Activated CD4-positive, CD25-positive, alpha-beta regulatory T cell (primary cell): ENCODE measurements at places on chromosomes 7 and 10.
A peak's percentile ranks its signal among the peaks of the same experiment; 100 is the strongest.

DNA sequence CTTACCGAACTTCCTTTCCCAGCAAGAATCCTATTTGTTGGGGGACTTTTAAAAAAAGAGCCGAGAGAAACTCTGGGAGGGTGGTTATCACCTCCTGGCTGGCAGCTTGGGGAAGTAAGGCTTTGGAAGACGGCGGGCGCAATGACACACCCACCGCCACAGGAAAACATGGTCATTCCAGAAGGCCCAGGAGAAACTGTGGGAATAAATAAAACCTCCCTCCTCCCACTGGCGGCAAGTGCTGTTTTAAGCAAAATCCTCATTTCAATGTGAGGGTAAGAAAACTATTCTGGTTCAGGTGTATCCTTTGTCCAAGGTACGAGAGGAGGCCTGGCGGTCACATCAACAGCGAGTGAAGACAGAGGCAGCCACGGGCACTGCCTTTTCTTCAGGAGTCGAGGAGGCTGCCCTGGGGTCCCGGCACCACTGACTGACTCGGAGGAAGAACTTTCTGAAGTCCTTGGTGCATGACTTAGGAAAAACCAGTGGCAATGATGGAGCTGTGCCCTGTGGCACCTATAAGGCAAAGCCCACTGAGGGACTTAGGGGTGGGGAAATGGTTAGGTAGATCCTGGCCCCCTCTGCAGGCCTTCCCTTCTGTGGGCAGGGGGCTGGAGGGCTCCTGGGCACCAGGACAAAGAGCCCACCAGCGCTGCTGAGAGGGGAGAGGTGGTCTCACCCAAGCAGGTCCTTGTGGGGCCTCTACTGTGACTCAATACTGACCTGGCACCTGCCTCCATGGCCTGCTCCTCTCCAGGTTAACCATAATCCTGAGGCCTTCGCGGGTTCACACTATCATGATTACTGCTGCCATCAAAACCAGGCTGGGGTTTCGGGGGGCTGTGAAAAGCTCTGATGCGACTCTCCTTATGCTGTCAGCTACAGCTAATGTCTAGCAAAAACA lies 21.4 kb downstream of the DNAJB12 start:
- no peak for DNase-seq

- no peak for DNase-seq
These were observed 120.4 kb downstream of the ARHGAP21 start for GRCh38 chr10:24603333-24603732.

DNA sequence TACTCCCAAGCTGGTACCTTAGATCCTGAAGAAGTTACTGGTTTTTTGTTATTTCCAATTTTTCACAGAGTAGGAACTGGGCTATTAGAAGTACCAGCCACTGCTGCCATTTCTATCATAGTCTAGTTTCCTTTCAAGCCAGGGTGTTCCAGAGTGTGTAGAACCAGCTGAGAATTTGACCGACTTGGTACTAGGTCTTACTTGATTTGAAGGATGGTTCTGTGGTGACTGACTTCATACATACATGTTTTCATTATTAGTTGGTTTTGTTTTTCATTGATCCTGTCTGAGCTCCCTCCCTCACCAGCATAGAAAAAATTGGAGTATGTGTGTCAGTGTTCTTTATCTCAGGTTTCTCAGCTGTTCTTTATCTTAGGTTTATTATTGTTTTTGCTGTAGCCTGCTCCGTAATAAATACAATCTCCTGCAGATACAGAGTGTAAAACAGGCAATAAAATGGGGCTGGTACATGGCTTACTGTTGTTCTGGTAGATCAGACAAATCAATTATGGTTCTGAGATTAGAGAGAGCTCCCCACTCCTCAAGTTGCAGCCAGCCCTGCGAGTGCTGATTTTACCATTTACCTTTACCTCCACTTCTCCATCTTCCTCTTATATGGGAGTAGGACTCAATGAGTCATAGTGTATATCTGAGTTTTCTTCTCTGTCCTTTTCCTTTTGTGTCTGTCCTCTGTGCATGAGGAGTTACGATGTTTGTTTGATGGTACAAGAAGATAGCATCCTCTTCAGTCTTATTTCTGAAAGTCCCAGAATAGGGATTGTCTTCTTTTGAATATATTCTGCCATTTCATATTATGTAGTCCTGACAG lies 122.6 kb downstream of the LRRC4 start:
- DNase-seq: no peak

- no peak for DNase-seq
These were observed 70.1 kb downstream of the AMZ1 start for GRCh38 chr7:2757904-2758672.

GRCh38 chr7:35839860-35840854 lies 39.3 kb downstream of the SEPTIN7 start:
- DNase-seq: no peak

DNA sequence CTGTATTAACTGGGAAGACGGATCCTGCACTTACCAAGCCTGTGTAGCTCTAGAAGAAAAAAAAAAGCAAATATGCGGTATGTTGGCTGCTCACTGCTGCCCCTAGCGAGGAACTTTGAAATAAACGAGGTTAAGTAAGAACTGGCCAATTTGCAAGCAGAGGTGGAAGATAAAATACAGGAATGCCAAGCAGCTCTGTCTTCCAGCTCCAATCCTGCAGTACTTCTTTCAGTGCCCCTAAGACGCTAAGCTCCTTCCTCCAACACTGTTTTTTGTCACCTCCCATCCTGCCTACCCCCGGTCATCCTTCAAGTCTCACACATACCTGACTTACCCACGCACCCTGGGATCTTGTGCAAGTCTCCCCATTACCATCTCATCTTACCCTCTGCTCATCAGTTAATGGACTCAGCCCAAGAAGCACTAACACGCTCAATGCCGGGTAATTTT lies 809 bp downstream of the C10orf143 start:
- DNase-seq: peak; percentile 60

- DNase-seq: no peak
These were observed 4.9 kb downstream of the PFKFB3 start for GRCh38 chr10:6207658-6208057.

- DNase-seq: no peak
These were observed 363.1 kb downstream of the GATA3 start for GRCh38 chr10:8417631-8418030.

GRCh38 chr7:94146408-94146807 lies 142.3 kb upstream of the BET1 start:
- no peak for DNase-seq

DNA sequence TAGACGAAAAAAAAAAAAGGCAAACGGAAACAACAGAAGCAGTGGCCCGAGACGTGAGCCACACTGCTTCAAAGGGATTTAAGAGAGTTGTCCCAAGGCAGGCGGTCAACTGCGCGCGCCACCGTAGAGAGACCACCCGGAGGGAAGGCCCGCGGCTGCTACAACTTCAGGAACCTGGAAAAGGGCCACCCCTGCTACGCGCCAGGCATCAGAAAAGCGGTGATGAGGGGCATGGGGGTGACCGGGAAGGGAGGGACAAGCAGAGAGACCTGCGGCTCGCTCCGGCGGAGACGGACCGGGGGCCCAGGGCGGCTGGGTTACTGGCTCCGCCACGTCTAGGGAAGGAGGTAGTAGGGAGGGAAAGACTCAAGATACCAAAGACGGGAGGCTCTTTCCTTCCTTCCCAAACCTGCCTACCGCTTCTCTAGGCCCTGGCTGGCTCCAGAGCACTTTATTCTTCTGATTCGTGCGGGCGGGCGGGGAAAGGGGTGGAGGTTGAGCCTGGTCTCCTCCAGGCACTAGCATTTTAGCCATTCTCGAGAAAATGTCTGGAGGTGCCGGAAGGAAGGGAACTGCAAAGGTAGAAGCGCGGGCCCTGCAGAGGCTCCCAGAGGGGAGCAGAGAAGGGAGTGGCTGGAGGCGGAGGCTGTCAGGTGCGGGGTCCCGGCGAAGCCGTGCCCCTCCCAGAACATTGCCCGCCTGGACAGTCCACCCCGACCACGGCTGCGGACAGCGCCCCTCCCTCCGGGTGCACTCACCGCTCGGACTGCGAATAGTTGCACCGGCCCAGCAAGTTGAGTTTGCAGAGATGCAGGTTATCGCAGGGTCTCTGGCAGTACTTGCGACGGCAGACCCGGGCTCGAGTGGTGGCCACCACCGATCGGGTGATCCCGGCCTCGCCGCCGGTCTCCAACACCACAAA lies 993 bp downstream of the ZC3HAV1 start:
- DNase-seq: no peak

GRCh38 chr10:5574642-5575131 lies 49.9 kb downstream of the CALML3 start:
- no peak for DNase-seq

DNA sequence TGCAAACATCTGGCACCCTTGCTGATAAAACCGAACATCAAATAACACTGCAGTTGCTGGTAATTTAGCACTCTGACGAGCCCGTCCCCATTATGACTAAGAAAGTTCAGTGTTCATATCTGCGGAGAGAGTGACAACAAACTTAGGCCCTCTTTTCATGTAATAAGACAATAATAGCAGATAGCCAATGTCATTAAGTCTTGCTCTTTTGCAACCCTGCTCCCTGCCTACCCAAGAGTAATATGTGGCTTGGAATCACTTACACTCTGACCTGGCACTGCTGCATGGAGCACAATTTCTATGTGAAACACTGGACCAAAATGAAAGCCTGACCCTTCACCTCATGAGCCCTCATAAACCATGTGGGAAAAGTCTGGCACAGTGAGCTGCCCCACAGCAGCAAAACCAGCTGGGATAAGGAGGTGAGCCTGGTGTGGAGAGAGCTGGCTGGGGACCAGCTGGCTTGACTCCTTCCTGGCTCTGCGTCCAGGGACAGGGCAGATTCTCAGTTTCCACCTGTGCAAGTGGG lies 86.5 kb downstream of the HIPK2 start:
- DNase-seq: no peak

DNA sequence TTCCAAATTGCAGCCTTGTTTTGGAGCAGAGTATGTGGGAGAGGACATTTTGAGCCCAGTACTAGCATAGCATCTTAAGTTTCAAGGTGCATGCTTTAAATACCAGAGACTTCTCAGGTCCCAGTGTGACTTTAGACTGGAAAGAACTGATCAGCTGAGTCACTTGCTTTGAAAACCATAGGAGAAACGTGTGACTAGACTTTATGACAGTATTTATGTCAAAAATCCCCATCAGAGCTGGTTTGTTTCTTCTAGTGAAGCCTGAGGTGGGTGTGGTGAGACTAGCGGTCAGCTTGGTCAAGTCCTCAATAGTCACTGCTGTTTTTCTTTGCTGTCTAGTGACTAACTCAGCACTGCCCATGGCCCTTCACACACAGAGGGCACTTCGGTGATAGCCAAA lies 724.2 kb downstream of the GATA3 start:
- no peak for DNase-seq

DNA sequence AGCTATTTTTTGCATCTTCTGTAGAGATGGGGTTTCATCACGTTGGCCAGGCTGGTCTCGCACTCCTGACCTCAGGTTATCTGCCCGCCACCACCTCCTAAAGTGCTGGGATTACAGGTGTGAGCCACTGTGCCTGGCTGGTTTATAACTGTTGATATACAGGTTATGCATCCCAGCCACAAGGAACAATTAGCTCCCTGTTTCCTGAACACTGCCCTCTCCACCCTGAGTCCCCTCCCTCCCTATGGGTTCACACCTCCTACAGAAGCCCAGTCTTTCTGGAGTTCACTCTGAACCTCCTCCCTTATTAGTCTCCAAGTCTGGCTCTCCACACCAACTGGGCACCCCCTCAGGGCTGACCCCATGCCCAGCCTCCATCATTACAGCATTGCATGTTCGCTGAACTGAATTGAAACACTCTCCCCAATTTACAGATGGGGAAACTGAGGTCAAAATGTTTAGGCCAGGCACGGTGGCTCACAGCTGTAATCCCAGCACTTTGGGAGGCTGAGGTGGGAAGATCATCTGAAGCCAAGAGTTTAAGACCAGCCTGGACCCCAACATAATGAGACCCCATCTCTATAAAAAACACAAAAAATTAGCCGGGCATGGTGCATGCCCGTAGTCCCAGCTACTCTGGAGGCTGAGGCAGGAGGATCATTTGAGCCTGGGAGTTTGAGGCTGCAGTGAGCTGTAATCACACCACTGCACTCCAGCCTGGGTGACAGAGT lies 1.7 kb upstream of the CLIP2 start:
- DNase-seq: no peak

DNA sequence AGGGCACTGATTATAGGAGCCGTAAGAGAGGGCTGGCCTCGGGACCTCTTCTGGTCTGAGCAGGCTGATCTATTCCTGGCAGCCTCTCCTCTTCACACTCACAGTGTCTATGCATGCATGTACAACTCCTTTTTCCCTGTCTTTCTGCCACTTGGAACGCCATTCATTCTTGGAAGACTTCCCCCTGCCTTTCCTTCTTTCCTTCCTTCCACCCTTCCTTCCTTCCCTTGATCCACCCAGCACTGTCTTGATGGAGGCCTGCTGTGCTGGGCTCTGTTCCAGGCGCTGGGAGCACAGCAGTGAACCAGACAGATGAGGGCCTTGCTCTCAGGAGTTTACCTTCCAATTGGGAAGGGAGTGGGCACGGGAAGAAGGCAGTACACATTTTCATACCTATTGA lies 114.8 kb downstream of the SH3PXD2A start:
- no peak for DNase-seq

GRCh38 chr10:100693821-100694220 lies 51.6 kb upstream of the PAX2 start:
- DNase-seq: no peak

- DNase-seq: no peak
These were observed 311.1 kb downstream of the HPSE2 start for GRCh38 chr10:98924526-98924925.

- no peak for DNase-seq
These were observed 24.0 kb upstream of the AKR1B1 start for GRCh38 chr7:134482858-134483257.

GRCh38 chr10:101834341-101834740 lies 9.3 kb downstream of the KCNIP2 start:
- DNase-seq: no peak

DNA sequence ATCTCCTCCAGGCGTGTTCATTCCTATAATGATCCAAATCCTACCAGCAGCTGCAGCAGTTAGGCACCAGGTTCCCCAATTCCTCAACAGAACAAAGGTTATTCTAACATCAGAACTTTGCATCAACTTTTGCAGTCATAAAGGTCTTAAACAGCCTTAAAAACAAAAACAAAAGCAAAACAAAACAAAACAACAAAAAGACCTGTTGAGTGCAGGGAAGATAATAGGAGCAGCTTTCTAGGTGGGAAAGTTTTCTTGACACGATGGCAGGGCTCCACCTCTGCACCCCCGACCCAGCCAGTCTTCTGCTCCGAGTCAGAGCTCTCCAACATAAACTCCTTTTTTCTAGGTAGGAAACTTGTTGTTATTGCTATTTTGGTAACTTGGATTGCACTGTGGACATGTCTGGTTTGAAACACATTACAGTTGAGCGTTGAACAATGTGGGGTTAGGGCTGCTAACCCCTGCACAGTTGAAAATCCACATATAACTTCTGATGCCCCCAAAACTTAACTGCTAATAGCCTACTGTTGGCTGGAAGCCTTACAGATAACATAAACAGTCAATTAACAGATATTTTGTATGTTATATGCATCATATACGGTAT lies 77.6 kb downstream of the MTPN start:
- no peak for DNase-seq
